ENCODE measurements at places on chromosomes 3 and 15. TPM values are rescaled to one million over a fixed set of nuclear protein-coding genes. Genes with fewer than 3 reads are reported as not detected.

DNA sequence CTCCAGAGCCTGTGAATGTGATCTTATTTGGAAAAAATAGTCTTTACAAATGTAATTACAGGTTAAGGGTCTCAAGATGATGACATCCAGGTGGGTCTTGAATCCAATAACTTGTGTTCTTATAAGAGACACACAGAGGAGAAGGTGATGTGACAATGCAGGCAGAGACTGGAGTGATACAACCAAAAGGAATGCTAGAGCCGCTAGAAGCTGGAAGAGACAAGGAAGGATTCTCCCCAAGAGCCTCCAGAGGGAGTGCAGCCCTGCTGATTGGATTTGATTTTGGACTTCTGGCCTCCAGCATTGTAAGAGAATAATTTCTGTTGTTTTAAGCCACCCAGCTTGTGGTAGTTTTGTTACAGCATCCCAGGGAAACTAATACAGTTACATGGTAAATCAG lies 9.7 kb downstream of the MYH15 start:
- no peak for DNase-seq

- no peak for DNase-seq
Observed at GRCh38 chr15:27902680-27903385, 196.3 kb downstream of the OCA2 start.

Gene TRPM1
- total RNA-seq: not detected

Gene C3orf22
- total RNA-seq: not detected

DNA sequence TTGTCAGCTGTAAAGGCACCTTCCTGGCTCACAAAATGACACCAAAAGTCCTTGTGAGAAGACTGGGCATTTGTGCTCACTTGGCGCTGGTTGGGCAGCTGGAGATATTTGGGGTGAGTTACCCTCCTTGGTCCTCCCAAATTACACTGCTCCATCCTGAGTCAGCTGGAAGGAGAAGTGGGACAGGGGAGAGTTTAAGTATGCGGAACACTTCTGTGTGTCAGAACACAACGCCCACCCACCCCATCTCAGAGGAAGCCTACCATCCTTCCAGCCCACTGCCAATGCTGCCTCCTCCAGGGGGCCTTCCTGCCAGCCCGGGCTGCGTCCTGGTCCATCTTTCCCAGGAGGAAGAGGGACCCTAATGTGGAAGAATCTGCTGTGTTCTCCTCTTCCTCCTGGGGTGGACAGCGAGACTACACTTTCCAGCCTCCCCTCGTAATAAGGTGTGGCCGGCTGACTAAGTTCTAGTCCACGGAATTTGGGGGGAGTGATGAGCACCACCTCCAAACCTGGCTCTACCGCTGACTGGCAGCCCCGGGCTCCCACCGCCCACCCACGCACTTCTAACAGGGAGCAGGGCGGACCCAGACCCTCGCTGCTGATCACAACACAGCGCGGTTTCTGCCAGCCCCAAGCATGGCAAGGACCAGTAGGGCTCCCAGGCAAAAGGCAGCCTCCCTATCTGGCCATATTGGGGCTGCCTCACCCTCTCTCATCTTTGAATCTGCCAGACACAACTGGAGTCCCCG lies 265.0 kb downstream of the XXYLT1 start:
- no peak for DNase-seq

DNA sequence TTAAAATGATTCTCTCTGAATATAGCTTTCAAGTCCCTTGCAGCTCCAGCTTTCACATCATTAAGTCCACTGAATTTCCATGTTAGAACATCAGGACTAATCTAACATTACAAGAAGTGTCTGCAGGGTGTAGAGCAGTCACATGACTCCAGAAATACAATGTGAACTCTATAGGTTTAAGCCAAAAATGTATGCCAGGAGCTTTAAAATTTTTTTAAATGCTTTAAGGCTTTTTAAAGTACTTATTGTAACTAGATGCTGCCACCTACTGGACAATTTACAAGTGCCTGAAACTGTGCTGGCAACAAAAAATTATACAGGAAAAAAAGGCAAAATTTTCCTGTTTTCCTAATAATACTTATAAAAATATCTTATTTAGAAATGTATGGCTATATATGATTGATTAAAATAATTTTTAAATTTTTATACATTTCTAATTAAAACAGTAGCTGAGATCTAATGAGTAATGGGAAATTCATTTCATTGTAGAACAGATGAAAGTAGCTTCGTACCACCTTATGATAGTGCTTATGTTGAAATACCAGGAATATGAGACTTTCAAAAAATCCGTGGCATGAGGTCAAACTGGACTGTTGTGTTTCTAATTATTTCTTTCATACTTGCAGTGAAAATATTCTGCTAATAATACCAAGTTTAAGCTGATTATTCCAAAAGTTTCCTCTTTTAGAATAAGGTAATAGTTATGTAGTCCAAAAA lies 25.7 kb downstream of the FSIP1 start:
- DNase-seq: no peak

Gene CFAP100
- not detected for total RNA-seq

GRCh38 chr15:51782357-51782896 lies 31.0 kb downstream of the TMOD2 start:
- DNase-seq: no peak

DNA sequence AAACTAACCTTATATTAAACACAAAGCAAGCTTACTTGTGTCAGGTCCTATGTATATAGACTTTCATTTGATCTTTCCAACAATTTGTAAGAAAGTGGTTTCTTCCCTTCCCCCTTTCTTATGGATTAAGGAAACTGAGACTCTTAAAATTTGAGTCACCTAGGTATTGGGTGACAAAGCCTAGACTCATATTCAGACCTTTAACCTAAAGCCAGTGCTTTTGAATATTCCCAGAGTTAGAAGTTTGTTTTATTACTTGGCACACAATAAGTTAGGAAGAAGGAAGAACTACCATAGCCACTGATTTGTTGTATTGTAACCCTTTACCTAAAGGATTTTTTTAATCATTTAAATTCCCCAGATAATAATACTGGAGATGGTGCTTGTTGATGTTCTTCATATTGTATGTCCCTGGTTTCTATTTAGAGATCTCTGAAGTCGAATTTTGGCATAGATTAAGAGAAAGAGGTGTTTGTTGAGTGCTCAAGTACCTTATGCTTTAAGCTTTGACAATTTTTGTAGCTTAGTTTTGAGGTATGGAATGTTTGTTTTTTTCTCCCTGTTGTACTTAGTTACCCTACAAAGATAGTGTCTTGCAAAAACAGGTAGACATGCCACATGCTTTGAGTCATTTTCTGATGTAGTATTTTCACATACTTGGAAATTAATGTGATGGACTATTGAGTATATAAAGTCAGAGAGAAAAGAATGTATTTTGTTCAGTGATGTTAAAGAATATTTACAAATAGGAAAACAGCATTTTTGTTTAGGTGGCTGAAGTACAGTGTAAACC lies 11.2 kb downstream of the TSC22D2 start:
- DNase-seq: no peak

- DNase-seq: no peak
Observed at GRCh38 chr3:4830586-4830914, 148.7 kb upstream of the BHLHE40 start.

Gene IMP3
- total RNA-seq: 52.0 TPM

DNA sequence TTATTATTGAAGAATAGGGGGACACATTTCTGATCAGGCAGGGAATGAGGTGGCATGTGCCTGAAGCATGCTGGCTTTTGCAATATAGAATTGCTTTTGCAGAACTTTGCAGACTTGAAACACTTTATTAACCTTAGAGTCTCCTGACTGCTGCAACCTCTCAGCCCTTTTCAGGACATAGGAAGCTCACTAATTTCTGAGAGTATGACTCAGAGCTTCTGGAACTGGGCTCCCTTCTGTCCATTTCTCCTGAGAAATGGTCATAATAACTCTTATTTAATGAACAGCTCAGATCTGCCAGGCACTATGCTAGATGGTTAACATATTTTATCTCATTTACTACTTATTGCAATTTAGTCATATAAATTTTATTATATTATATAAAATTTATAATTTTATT lies 38.6 kb upstream of the DGKG start:
- DNase-seq: no peak

DNA sequence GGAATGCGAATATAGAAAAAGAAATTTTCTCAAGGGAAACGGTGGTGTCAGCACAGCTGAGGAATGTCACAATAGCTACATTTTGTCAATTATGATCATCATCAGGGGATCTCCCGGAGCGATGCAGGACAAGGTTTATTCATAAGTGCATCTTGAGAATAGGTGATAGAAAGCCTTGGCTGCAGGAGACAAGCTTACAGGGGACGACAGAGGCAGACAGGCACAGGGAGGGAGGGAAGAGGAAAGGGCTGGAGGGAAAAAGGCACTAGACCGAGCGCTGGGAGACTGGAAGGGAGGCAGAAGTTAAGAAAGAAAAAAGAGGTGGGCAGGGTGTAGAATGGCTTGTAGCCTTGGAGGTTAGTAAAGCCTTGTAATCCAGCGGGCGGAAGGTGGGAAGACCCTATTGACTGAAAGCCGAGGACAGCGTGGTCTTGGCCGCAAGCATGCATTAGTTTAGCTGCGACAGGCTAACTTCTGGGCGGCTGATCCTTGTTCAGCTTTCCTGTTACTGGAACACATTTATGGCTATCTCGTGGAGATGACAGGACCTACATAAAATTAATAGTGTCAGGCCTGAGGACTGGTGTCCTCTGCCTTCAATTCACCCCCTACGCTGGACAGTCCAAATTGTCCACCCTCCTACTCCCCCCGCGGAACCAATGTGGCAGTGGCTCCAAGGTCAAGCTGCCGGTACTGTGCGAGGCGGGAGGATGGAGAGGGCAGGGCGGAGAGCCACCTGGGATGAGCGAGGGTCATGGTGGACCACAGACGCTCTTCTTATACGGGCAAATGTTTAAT lies 1.4 kb upstream of the NECTIN3 start:
- peak; percentile 56 for DNase-seq

Gene GOLGA6L7
- not detected for total RNA-seq

DNA sequence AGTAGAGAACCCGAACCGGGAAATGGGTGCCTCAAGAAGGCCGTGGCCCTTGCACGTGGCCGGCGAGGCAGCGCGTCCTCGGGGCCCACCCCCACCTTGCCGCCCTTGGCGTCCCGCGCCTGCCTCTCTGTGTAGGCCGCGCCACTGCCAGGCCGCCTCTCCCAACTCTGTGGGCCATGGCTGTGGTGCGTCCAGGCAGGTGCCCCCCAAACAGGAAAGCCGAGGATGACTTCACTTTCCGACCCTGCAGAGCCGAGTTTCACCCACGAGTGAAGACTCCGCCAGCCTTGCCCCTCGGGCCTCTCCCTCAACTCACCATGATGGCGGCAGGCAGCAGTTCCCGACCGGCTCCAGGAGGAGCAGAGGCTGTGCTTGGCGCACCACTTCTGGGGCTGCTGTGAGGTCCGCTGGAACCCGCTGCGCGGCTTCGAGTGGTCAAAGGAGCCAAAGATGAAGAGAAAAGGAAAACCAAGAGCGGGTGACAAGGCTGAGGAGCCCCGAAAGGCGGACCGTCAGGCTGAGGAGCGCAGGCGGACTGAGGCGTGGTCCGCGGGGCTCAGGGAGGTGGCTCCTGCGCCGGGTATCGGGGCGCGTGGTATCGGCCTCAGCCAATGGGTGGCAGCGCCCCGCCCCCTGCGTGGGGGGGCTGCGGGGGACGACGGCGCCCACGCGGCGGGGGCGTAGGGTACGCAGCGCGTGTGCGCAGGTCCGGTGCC lies at the start of gene DAZL:
DAZL (minus strand) TSS at position 537 of the 716 bp plus-strand sequence; CDS start at position 319, 218 bp downstream.
- peak; percentile 68 for DNase-seq

Gene CILP
- 1.5 TPM for total RNA-seq

GRCh38 chr3:69876073-69876472 lies 123.5 kb upstream of the SAMMSON start:
- DNase-seq: no peak

Gene TNNC1
- total RNA-seq: 2.2 TPM

Gene ADGRG7
- total RNA-seq: not detected

DNA sequence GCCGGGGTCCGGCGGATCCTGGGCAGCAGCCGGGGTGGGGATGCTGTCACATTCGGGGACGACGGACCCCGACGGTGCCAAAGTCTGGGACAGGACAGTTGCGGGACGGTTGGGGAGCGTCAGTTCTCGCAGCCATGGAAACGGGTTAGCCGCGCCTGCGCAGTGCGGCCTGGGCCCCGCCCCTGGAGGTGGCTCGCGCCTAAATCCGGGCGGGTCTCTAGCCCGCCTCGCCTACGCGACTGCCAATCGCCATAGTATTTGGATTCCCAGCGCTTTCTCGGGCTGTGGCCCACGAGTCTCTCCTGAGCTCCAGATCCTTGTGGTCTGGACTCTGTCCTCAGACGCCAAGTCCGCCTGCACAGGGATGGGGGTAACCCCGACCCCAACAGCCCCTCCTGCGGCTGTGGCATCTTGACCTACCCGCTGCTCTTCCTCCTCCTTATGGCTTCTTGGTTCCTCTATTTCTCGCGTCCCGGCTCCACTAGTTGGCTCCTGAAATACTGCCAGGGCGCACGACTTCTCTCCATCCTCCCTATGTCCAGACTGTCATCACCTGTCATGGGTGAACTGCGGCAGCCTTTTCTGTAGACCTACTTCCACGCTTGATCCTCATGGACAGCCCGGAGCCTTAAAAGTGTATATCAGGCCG lies at the start of gene ZMYND10:
ZMYND10 (minus strand) TSS at position 147 of the 649 bp plus-strand sequence. CDS start 153 bp downstream, outside the sequence.
- peak; percentile 70 for DNase-seq

Gene STARD5
- 4.1 TPM for total RNA-seq

All from kidney (tissue), 22 donors.